NCI-H524 (cell line): ENCODE measurements at places on chromosomes 3 and 15.

DNA sequence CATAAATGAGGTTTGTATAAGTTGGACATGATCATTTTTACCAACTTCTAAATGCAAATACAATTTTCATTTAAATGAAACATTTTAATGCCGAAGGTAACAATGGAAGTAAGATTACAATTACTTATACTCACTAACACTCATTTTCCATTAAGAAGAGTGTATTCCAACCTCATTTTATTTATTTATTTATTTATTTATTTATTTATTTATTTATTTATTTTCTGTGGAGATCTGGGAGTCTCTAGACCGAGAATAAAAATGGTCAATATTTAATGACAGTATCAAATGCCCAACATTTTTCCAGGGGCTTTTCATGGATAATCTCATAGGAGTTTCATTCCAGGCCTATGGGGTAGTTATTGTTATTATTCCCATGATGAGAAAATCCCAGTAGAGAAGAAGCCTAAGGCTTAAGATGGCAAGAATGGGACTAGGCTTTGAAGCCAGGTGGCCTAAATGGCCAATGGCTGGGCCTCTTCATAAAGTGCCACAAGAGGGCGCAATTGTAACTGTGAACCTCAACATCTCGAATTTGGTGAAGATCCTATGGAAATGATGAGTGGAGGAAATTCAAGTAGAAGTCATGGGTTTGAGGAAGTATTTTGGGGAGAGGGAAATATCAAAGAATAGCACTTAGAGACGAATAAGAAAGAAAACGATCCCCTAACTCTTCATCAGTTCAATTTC lies 21.3 kb downstream of the VGLL3 start:
- no peak for DNase-seq

GRCh38 chr15:51094606-51095569 lies at the start of gene TNFAIP8L3:
TNFAIP8L3 (minus strand) TSS chr15:51094906; CDS start chr15:51094595, 311 bp downstream.
- DNase-seq, result peak; percentile 36

GRCh38 chr3:152156880-152157279 lies 111.8 kb upstream of the MBNL1 start:
- DNase-seq, result no peak

DNA sequence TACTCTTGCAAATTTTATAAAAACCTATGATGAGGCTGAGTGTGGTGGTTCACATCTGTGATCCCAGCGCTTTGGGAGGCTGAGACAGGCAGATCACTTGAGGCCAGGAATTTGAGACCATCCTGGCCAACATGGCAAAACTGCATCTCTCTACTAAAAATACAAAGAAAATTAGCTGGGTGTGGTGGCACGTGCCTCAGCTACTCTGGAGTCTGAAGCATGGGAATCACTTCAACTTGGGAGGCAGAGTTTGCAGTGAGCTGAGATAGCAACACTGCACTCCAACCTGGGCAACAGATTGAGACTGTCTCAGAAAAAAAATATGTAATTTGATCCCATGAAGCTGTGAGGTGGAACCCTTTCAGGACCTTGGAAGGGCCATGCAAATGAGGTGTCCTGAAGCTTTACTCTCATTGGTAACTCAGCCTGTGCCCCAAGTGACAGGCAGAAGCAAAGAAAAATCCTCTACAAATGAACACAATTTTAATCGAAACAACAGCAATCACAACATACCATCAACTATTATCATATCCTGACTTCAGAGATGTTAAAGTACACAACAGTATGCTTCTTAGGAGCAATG lies 84.6 kb upstream of the CDV3 start:
- peak; percentile 83 for DNase-seq

GRCh38 chr3:135896613-135897012 lies 68.9 kb upstream of the PPP2R3A start:
- no peak for DNase-seq
